Fibroblast of skin of back (primary cell): ENCODE measurements at places on chromosomes 7 and 10.
A peak's percentile ranks its signal among the peaks of the same experiment; 100 is the strongest.

DNA sequence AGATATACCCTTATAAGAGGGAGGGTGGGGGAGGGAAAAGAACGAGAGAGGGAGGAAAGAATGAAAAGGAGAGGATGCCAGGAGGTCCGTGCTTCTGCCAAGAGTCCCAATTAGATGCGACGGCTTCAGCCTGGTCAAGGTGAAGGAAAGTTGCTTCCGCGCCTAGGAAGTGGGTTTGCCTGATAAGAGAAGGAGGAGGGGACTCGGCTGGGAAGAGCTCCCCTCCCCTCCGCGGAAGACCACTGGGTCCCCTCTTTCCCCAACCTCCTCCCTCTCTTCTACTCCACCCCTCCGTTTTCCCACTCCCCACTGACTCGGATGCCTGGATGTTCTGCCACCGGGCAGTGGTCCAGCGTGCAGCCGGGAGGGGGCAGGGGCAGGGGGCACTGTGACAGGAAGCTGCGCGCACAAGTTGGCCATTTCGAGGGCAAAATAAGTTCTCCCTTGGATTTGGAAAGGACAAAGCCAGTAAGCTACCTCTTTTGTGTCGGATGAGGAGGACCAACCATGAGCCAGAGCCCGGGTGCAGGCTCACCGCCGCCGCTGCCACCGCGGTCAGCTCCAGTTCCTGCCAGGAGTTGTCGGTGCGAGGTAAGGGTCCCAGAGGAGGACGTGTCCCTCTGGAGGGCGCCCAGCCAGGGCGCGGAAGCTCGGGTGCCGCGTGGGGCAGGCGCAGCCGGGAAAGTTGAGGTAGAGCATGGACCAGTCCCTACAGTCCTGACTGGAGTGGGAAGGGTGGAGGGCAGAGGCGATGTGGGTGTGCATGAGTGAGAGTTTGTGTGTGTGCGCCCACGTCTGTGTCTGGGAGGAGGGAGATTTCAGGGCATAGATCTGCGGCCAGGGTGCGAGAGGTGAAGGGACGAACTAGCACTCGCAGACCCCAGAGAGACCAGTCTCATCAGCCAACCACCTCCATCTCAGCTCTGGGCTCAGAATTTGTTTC lies 844 bp downstream of the GRM3 start:
- no peak for DNase-seq

- no peak for DNase-seq
Observed at GRCh38 chr10:79153745-79154144, 85.0 kb downstream of the ZMIZ1 start.

- no peak for DNase-seq
Observed at GRCh38 chr10:68696018-68696417, 25.0 kb upstream of the CCAR1 start.

DNA sequence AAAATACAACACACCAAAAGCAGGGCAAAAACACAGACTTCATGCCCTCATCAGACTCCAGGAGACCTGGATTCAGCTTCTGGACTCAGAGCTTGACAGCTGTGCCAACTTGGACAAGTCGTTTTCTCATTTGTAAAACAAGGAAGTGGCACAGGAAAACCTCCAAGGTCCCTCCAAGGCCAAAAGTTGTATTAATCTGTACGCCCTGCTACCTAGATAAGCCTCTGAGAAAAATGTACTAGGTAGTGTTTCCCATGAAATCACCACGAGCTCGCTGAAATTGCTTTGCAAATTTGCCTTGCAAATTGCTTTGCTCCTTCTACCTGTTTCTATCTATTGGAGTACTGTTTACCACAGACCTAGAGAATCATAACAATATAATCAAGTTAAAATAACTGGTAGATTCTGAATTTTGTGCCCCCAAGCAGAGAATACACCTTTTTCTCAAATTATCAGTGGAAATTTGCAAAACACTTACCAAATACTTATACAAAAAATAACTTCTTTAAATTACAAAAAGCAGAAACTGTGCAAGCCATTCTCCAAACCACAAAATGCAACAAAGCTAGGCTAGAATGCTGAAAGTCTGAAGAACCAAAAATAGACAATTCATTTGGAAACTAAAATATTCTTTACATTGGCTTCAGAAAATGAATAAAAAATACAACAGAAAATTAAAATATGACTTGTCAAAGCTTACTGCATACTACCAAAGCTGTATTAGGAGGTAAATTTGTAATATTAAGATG lies 158.1 kb upstream of the CHST15 start:
- DNase-seq = no peak

GRCh38 chr7:17802056-17802455 lies 138.2 kb downstream of the SNX13 start:
- DNase-seq = peak; percentile 4

GRCh38 chr7:48563334-48563733 lies 361.0 kb upstream of the CDC14C start:
- no peak for DNase-seq

GRCh38 chr7:69871213-69871885 lies 273.1 kb downstream of the AUTS2 start:
- peak; percentile 97 for DNase-seq

DNA sequence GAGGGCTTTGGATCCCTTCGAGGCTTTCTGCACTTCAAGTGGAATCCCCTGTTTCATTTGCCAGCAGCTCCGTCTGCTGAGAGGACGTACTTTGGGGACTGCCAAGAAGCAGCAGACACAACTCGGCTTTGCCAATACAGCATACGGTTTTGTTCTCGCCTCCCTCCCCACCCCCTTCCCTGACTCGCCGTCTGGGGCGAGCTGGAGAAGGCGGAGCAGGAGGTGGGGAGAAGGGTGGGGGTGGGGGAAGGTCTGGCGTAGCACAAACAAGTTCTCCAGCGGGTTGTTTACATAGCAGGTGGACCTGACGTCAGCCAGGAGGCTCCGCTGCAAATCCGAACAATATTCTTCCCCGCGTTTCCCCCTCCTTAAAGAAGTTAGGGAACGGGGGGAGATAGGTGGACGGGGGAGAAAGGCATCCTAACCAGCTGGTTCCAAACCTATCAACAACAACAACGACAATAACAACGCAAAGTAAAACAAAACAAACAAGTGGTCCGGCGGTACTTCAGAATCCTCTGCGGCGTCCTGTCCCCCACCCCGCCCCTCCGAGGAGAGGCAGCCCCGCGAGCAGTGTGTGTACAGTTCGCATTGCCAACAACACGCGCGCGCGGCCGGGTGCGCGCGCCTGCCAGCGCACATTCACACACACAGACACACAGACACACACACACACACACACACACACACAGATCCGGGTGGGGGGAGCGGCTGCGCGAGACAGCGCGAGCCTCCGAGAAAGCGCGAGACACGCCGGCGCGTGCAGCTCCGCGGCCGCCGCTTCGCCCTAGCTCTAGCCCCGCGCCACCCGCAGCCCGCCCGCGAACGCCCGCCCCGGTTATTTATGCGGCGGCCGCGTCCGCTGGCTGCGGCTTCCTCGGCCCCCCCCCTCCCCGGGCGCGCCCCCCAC lies 167.0 kb upstream of the PPP1R3A start:
- peak; percentile 70 for DNase-seq

GRCh38 chr7:79304711-79305110 lies 148.8 kb downstream of the MAGI2 start:
- DNase-seq = no peak

DNA sequence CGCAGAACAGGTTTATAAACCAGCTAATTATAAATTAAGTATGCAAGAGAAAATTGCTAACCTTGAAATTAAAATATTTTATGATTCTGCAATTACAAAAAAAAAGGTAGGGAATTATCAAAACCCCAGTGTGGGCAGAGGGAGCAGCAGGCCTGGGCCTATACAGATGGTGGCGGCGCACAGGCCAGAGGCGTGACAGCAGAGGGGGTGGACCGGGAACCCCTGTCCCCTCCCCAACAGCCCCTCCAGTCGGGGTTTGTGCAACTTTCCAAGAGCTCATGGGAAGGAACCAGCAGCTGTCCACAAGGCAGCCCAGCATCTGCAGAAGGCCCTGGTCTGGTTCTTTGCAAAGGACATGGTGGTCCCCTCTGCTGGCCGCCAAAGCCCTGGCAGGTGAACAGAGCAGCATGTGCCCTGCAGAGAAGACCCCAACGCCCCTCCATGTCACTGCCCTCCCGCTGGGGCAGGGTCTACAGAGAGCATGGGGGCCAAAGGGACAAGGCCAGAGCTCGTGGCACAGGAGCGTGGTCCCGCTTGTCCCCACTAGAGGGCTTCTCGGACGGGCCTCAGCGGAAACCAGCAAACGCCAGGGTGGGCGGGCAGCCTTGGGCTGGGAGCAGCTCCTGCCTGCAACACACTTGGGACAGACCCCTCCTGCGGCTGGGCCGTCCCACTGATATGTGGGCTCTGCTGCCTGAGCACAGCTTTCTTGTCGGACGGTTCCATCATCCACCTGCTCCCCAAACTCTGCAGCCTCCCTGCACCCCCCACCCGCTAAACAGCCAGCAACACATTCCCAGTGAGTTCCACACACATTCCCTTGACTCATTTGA lies 75.1 kb downstream of the EBF3 start:
- peak; percentile 36 for DNase-seq

DNA sequence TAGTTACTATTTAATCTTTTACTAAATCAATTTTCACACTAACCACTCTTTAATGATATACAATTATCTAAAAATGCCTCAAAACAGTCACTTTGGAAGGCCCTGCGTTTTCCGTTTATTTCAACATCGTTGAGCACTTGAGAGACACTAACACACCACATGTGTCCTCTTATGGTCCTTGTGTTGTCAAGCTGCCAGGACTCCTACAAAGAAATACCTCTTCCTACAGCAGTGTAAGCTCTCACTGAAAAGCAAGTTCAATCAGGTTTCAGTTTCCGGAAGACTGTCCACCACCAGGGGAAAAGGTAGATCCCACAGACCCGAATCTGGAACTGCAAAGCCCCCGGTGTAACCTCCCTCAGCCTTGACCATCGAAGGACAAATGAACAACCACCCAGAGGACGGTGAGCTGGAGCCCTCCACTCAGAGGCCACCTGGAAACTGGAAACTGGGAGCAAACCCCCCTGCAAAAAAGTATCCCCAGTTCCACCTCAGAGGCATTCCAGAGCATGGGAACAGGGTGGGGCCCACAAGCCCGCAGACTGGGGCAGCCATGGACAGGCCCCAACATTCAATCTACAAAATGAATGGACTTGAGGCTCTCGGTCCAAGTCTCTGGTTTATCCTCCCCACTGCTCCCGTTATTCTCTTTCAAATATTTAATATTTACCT lies 37.6 kb downstream of the KCNH2 start:
- DNase-seq = no peak

DNA sequence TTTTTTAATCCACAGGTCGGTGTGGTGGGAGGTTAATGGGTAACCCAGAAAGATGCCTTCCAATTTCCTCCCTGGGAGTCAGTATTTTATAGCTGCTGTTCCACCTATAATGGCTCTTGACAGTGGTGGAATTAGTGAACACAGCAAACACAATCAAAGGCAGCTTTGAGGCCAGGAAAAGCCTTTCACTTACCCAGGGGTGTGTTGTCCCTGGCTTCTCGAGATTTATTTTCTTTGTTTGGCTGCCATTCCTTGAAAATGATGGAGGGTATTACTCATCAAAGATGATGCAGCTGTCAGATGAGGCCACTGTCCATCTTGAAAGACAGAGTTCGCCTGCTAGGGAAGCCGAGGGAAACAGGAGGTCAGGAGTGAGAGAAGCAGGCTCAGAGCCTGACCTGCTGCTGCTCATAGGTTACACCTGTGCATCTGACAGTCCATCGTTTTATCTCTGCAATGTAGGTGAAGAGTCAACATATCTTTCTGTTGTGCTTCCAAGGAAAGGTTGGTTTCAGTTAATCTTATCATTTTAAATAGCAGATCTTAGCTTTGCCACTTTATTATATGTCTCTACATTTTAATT lies 221.6 kb downstream of the XPNPEP1 start:
- DNase-seq = no peak

GRCh38 chr7:138244606-138245005 lies 168.3 kb downstream of the AKR1D1 start:
- no peak for DNase-seq

GRCh38 chr10:33150146-33150545 lies 184.3 kb downstream of the NRP1 start:
- no peak for DNase-seq

- DNase-seq = peak; percentile 95
Observed at GRCh38 chr10:98460837-98461499, 14.2 kb upstream of the HPS1 start.

GRCh38 chr10:104308439-104308903 lies 29.8 kb downstream of the ITPRIP start:
- DNase-seq = no peak

DNA sequence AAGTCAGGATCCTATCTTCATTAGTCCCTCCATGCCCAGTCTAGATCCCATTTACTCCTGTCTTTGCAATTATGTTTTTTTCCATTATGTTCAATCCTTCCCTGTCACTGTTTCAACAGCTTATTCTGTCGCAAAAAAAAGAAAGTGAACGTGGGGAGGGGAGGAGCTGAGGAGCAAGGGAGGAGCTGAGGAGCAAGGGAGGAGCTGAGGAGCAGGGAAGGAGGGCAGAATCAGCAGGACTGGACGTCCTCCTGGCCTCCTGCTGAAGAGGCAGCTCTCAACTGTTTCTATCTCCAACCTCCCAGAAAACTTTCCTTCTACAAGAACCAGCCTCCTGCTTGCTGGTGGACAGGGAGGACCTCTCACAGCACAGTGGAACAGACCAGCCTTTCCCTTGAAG lies 26.0 kb downstream of the LARP4B start:
- peak; percentile 12 for DNase-seq

DNA sequence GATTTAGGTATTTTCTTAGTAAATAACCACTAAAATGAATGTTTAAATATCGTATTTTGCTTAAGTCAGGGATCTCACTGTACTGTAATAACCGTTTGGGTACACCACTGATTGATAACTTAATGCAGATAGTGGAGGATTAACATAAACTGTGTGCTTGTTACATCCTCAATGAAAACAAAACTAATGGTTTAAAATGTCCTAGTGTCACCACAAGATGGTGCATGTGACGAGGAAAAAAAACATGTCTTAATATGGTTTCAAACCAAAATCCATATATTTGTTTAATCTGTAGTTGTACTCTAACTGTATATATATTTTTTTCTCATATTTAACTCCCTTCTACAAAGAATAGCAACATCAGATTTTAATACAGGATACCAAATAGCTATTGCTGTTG lies 19.2 kb downstream of the ARMC10 start:
- DNase-seq = no peak

GRCh38 chr10:21285742-21286331 lies 239.6 kb downstream of the SKIDA1 start:
- peak; percentile 40 for DNase-seq

GRCh38 chr7:150897502-150898474 lies 45.5 kb downstream of the AOC1 start:
- no peak for DNase-seq

- peak; percentile 86 for DNase-seq
Observed at GRCh38 chr7:143380260-143380645, 892 bp upstream of the ZYX start.

DNA sequence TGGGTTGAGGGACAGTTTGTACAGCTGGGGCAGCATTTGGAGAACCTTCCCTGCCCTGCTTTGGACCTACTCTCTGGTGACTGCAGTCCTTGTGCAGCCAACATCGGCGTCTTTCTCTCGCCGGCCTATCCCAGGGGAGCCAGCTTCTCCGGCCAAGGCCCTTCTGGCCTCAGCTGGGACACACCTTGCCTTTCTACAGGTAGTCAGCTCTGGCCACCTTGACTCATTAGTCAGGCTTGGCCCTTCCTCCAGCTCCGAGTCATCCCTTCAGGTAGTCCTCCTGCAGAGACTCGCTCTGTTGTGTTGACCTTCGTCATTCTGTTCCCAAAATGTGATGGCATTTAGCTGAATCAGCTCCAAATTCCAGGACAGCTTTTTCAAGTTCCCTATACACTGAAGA lies 145.0 kb upstream of the CHST15 start:
- DNase-seq = no peak
